ENCODE measurements at places on chromosomes 4 and X. TPM values are rescaled to one million over a fixed set of nuclear protein-coding genes. Genes with fewer than 3 reads are reported as not detected.

DNA sequence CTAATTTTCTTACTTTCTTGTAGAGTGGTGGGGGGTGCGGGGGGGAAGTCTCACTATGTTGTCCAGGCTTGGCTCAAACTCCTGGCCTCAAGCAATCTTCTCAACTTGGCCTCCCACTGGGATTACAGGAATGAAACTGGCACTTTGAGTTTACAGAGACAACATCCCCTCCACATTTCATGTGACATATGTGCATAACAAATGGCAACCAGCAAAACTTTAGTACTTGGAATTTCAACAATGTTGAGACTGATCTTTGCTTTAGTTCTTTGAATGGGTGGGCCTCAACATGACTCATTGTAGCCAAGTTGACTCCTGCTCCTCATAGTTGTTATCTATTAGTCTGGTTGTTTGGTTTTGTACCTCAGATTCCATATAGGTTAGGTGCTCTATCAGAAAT lies 11.4 kb upstream of the FMR1 start:
- DNase-seq: no peak

DNA sequence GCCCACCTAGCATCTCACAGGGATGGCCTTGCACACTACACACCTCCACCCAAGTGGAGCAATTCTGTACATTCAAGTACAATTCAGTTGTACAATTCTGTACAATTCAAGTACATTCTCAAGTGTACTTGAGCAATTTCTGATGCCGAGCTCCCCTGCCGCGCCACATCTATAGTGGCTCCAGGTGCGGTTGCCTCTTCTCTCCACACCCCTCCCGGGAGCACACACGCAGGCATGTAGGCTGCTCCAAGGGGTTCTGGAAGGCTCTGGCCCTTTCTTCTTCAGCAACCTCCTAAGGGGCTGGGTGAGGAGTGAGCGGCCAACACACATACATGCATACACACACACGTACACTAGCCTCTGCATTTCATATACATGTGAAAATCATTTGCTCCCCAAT lies 18.9 kb upstream of the DUSP9 start:
- no peak for DNase-seq

DNA sequence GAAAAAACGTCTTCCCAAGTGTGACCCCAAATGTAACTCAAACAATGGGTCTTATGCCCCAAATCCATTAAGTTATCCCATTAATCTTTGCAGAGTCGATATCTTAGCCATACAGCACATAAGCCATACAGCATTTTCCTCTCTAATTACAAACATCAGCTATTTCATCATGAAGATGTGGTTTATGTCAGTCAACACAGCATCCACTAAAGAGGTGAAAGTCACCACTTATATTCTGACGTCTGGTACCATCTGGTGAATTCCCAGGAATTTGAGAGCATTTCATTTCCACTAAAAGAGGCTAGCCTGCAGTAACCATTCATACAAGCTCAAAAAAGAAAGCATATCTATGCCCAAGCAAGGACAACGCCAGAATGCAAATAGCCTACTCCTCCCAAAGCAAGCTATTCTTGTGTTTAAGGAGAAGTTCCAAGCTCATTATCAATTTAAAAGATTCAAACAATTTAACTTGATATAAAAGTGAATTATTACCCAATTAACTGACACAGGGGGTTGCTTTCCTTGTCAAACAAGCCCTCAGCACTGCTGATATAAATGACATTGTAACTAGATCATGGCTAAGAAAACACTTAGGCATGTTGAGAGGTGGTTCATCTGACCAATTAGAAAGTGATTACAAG lies 203.3 kb downstream of the ANTXR2 start:
- DNase-seq: no peak

DNA sequence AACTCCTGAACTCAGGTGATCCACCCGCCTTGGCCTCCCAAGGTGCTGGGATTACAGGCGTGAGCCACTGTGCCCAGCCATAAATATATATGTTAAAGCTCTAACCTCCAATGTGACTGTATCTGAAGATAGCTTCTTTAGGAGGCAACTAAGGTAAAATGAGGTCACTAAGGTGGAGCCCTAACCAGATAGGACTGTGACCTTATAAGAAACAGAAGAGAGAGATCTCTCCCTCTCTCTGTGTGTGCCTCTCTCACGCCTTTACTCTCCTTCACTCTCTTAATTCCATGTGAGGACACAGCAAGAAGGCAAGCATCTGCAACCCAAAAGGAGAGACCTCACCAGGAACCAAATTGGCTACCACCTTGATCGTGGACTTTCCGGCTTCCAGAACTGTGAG lies 926 bp upstream of the MAGIX start:
- no peak for DNase-seq

- no peak for DNase-seq
These were observed 136.4 kb upstream of the FGF13 start for GRCh38 chrX:138847930-138848329.

DNA sequence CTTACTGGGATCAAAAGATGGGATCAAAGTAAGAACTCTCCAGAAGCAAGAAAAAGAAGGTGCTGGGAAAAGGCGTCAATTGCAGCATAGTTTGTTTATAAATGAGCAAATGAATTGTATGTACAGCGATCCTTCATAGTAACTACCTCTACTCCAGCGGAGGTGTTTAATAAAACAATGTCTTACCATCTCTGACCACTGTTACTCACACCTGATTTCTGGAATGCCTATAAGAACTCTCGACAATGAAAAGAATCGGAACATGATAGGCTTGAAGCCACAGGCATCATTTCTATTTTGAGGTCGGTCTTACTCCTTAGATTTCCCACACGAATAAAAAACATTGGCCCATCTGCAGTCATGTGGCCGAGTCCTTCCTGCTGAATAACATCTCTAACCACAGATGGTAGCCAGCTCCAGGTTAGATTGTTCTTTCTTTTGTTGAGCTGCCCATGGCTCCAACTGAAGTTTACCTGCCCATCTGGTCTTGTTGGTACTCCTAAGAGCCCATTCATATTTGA lies 67.6 kb downstream of the CLDN34 start:
- no peak for DNase-seq

DNA sequence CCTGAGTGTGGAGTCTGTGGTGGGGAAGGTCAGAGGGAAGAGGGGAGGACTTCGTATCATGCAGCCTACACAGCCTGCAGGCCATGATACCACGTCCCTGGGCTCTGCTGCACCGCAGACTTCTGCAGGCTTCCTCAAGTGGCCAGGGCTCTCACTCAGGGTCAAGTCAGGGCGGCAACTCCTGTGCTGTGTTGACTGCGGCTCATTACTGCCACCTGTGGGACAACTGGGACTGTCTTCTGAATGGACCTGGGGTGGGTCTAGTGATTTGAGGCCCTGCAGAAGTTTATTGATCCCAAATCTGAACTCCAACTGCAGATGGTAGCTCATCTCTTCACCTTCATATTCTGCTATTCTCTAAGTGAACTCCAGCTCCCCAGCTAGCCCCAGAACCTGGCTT lies 167.1 kb downstream of the NSUN7 start:
- DNase-seq: no peak

DNA sequence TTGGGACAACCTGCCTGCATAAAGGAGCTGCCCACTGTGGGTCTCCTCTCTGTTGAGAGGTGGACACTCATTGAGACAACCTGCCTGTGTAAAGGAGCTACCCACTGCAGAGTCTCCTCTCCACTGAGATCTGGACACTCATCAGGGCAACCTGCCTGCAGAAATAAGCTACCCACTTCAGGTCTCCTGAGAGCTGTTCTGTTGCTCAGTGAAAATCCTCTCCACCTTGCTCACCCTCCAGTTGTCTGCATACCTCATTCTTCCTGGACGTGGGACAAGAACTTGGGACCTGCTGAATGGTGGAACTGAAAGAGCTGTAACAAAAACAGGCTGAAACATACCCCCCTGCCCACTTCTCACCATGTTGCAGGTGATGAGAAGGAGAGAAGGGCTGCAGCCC lies 59.9 kb upstream of the CDKN2AIP start:
- DNase-seq: no peak

- no peak for DNase-seq
These were observed 4.9 kb downstream of the ATP1B4 start for GRCh38 chrX:120366794-120367193.

- DNase-seq: no peak
These were observed 135.7 kb downstream of the ANAPC10 start for GRCh38 chr4:144962300-144962699.

- DNase-seq: no peak
These were observed 35.5 kb downstream of the PLAC1 start for GRCh38 chrX:134622813-134623185.

GRCh38 chr4:112377171-112377570 lies 80.0 kb downstream of the ALPK1 start:
- DNase-seq: no peak

DNA sequence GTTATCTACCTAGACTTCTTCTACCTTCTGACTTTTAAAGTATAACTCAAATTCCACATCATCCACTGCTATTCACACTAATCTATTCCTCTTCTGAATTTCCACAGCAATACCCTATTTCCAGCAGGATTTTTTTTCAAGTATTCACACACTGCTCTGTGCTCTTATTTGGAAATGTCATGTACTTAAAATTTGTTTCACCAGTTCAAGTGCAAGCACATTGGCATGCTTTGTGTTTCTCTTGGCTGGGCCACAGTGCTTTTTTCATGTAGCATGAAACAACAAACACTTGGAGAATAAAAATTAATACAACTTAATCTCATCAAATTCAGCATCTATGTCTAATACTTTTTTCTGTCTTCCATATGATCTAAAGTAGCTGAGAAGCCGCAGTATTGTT lies 161.8 kb upstream of the PCDH18 start:
- DNase-seq: no peak

DNA sequence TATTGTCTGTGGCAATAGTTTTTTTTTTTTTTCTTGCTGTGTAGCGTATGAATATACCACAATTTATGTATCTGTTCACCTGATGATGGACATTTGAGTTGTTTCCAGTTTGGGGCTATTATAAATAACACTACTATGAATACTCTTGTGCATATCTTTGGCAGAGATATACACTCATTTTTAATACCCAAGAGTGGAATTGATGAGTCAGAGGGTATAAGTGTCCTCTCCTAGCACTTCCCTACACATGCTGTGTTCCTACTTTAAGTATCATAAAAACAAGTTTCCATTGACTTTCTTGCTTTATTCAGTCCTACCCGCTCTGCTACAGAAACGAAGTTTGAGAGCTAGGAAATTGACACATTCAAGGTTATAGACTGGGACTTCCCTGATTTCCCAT lies 39.8 kb downstream of the XIAP start:
- no peak for DNase-seq

DNA sequence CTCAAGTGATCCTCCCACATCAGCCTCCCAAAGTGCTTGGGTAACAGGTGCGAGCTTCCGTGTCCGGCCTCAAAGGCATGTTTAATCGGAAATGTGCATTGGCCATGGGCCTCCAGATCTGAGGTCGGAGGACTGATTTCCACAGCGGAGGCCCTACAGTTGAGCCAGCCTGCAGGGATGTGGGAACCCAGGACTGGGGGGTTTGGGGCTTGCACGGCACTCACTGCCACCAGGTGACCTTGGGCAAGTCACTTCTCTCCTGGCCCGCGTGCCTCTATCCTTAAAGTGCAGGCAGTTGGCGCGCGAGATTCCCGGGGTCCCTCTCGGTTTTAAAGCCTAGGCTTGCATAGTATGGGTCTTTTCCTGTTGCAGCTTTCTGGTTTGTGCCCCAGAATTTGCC lies 18.3 kb upstream of the WFS1 start:
- DNase-seq: no peak

DNA sequence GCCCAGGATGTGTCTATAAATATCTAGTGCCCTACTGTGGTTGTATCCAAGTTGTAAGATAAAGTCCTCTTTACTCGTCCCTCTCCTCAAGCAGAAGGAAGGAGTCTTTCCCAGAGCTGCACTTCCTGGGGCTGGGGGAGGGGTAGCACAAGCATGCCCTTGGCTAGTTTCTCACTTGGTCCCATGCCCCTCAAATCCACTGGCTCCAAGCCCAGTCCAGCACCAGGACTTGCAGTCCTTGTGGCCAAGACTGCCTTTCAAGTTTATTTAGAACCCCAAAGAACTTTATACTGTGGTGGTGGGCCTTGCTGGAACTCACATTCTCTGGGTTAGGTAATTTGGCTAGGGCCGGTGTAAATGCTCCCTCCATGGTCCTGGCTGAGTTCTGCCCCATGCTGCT lies 43.2 kb upstream of the SLC10A4 start:
- DNase-seq: no peak

DNA sequence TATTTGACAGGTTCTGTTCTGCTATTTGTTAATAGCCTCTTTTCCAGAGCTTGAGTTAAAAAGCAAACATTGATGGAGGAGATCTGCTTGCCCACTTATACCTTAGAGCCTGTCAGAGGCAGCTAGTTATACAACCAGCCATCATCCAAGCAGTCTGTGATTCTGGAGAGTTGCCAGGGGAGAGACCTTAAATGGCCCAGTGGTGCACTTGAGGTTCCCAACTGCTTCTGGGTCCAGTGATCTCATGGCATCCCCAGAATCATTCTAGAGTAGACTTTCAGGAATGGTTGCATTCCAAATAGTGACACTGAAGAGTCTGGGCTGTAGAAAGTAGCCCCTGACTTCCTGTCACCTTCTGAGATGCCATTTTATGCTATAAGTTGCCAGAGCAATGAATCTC lies 160.7 kb downstream of the FHIP1A start:
- no peak for DNase-seq

DNA sequence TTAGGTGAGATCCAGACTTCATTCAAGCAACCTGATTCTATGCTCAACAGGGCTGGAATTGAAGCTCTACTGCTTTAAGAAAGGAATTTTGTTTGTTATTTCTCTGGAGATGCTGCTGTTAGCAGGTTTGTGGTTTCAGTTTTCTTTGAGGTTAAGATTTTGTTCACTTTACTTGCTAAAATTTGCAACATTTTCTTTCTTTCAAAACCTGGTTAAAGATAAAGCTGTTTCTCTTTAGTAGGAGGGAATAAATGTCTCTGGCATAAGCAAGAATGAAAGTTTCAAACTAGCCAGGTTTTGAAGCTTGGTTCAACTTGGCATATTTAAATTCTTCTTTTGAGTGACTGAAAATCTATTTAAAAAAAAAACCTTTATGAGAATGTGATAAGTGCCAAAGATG lies 660.6 kb upstream of the NR3C2 start:
- no peak for DNase-seq

DNA sequence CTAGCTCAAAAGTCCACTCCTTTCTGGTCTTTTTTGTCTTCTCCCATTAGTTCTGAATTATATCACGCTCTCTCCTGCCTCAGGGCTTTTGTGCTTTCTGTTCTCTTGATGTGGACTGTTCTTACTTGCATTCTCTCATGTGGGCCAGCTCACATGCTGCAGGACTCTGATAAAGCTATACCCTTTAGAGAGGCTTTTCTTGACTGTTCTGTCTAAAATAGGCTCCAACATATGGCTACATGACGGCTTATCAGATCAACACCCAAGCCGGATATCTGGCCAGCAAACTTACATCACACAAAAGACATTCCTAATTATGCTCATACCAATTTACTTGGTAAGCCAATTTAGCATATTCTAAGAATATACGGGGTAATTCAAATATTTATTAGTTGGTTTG lies 1494.5 kb downstream of the TECRL start:
- no peak for DNase-seq

Gene NUP62CL
- total RNA-seq: 14.8 TPM

Gene SH3D19
- total RNA-seq: 21.4 TPM

Gene CCSER1
- total RNA-seq: not detected

Gene FGF5
- 5.8 TPM for total RNA-seq

Gene LDB2
- total RNA-seq: 0.75 TPM

Gene MAGEC2
- total RNA-seq: not detected

Gene TRAM1L1
- total RNA-seq: 2.5 TPM
